Memory B cell (primary cell): ENCODE measurements at places on chromosomes 3 and 15.

GRCh38 chr3:52354676-52355075, 38.6 kb downstream of the DNAH1 start:
- no peaks in the 10 kb centered on the region for H3K27me3 ChIP-seq
- no peak overlapping the region for H3K27ac ChIP-seq
- no peaks in the 10 kb centered on the region for H3K4me1 ChIP-seq
- no peak for DNase-seq
- peaks cover 12% of the 10 kb centered on the region for H3K36me3 ChIP-seq
- no peak overlapping the region for H3K4me3 ChIP-seq

- H3K27me3 ChIP-seq = peaks cover 3% of the 10 kb centered on the region
- DNase-seq = no peak
- no peak overlapping the region for H3K4me3 ChIP-seq
- H3K4me1 ChIP-seq = no peaks in the 10 kb centered on the region
- no peak overlapping the region for H3K27ac ChIP-seq
- H3K36me3 ChIP-seq = no peaks in the 10 kb centered on the region
Observed at GRCh38 chr3:159884661-159885402, 103.8 kb upstream of the IL12A start.

DNA sequence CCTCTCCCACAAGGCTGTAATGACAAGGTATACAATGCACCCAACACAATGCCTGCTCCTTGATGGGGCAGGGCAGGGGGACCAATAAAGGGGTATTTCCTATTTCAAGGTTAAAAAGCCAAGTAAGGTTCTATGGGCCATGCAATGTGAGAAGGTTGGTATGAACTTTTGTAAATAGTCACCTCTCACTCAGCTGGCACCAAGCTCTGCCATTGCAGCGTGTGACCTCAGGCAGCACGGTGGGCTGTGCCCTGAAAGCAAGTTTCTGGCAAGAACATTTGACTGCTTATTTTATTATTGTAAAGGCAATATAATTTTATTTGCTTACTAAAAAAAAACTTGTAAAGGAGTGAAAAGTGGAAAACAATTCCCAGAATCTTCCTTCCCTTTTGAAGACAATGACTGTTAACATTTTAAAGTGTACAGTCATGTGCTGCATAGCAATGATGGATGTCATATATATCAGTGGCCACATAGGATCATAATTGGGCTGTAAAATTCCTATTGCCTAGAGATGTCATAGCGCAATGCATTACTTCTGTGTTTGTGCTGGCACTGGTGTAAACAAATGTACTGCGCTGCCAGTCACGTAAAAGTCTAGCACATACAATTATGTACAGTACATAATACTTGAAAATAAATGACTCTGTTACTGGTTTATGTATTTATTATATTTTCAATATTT, 167.3 kb upstream of the RORA start:
- no peak overlapping the region for H3K27ac ChIP-seq
- H3K4me1 ChIP-seq = peaks cover 2% of the 10 kb centered on the region
- no peak for DNase-seq

- no peaks in the 10 kb centered on the region for H3K27me3 ChIP-seq
- H3K36me3 ChIP-seq = peaks cover 2% of the 10 kb centered on the region
- peaks cover 34% of the 10 kb centered on the region for H3K4me1 ChIP-seq
- DNase-seq = no peak
- H3K4me3 ChIP-seq = peak overlapping the region; percentile 84
- H3K27ac ChIP-seq = peak overlapping the region; percentile 91
Observed at GRCh38 chr3:104526901-104527401, 839.8 kb upstream of the ALCAM start.

DNA sequence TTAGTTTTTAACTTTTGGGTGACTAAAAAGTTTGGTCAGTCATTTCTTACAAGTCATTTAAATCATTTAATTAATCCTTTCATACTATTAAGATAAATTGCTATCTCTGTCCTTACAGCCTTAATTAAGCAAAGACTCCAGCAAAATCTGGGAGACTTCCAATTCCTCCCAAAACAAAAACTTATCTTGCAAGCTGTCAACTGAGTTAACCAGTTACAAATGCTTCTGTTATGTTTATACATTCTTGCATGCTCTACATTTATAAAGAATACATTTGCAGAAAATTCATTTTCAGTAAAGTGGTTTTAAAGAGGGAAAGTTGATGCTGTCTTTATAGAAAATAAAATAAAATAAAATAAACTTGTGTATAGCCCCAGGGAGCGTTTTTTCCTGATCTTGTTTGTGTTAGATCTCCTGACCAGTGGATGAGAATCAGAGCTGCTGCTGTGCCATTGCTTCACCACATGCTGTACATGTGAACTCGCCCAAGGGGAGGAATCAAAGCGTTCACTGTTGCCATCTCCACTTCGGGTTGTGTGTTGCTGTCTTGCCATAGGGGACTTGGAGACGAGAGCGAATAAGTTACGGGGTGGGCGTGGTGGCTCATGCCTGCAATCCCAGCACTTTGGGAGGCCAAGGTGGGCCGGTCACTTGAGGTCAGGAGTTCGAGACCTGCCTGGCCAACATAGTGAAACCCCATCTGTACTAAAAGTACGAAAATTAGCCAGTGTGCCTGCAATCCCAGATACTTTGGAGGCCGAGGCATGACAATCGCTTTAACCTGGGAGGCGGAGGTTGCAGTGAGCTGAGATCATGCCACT, 5.5 kb downstream of the CCR4 start:
- H3K4me3 ChIP-seq = no peak overlapping the region
- peaks cover 3% of the 10 kb centered on the region for H3K27me3 ChIP-seq
- H3K4me1 ChIP-seq = peaks cover 5% of the 10 kb centered on the region
- DNase-seq = no peak
- H3K36me3 ChIP-seq = no peaks in the 10 kb centered on the region

- no peak for DNase-seq
- peaks cover 2% of the 10 kb centered on the region for H3K36me3 ChIP-seq
- no peaks in the 10 kb centered on the region for H3K4me1 ChIP-seq
- no peak overlapping the region for H3K27ac ChIP-seq
Observed at GRCh38 chr3:153767601-153768560, 353.3 kb upstream of the ARHGEF26 start.

DNA sequence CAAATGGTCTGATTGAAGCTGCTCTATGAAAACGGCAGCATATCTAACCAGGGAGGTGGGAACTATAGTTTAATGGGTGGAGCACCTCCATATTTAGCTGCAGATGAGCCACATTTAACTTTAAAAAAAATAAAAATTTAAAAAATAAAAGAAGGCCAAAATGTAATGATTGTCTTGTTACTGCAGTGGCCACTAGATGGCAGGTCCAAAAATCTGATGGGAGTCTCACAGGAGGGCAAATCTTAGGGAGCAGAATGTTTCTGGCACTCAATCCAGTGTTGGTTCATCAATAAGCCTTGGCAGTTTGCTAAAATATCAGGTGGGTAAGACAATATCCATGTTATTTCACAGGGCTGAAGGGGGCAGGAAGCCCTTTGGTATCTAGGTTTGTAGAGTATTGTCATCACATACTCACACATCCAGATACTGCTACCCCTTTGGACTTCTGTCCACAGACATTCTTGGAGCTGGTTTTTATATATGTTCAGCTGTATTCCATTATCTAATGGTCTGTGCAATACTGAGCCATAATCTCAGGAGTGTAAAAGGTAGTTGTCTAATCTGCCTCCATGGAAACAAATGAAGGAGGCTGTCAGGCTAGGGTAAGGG, 233.3 kb downstream of the TIGIT start:
- no peak overlapping the region for H3K27ac ChIP-seq
- H3K4me3 ChIP-seq = no peak overlapping the region

DNA sequence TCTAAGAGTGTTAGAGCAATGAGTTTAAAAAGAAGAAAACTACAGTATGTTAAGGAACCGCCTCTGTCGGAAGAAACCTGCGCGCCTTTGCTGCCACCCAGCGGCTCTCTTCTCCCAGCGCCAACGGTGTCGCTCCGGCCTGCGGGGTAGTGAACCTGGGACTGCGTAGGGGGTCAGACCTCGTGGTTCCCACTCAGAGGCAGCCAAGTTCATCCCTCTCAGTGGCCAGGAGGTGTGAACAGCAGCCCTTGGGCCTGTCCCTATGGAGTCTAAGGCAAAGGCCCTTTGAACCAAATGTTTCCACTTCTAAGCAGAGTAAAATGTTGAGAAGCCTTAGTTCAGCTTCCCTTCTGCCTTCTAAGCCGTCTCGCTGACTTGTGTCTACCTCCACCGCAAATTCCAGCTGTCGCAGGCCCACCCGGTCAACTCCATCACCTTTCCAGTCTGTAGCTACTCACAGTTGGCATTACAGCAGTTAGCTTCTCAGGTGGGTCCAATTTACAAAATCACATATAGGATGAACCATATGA, 980 bp upstream of the RAB27A start:
- H3K4me1 ChIP-seq = peaks cover 11% of the 10 kb centered on the region
- DNase-seq = peak; percentile 82
- no peaks in the 10 kb centered on the region for H3K27me3 ChIP-seq

- H3K4me1 ChIP-seq = peaks cover 16% of the 10 kb centered on the region
- no peak overlapping the region for H3K4me3 ChIP-seq
- H3K36me3 ChIP-seq = no peaks in the 10 kb centered on the region
- DNase-seq = peak; percentile 67
- no peak overlapping the region for H3K27ac ChIP-seq
- H3K27me3 ChIP-seq = no peaks in the 10 kb centered on the region
Observed at GRCh38 chr15:63466378-63467192, 37.8 kb upstream of the USP3 start.

DNA sequence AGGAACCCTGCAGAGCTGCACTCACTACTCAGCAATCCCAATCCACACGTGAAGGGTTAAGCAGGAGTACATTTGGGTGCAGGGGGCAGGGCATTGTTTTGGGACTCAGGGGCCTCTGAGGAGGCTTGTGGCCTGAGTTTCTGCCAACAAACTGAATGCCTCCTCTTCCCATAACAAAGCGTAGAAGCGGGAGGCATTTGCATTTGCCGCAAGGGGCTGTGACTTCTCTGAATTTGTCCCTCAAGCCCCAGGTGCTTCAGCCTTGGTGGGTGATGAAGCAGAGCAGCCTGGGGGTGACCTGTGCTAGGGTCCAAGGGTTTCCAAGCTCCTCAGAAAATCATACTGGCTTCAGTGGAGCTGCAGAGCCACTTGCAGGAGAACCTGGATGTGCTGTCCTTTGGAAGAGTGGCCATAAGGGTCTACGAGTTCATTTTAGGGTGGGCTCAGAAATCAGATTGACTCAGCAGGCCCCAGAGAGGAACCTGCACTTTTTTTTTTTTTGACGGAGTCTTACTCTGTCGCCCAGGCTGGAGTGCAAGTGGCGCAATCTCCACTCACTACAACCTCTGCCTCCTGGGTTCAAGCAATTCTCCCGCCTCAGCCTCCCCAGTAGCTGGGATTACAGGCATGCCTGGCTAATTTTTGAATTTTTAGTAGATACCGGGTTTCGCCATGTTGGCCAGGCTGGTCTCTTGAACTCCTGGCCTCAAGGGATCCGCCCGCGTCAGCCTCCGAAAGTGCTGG, 1.4 kb upstream of the RPSA start:
- H3K4me3 ChIP-seq = no peak overlapping the region
- H3K36me3 ChIP-seq = peaks cover 18% of the 10 kb centered on the region
- no peak for DNase-seq
- H3K27ac ChIP-seq = no peak overlapping the region

GRCh38 chr15:101019366-101019896, 100.3 kb downstream of the LRRK1 start:
- no peaks in the 10 kb centered on the region for H3K4me1 ChIP-seq
- no peak overlapping the region for H3K4me3 ChIP-seq
- H3K27ac ChIP-seq = no peak overlapping the region
- peaks cover 9% of the 10 kb centered on the region for H3K36me3 ChIP-seq
- DNase-seq = no peak

- no peaks in the 10 kb centered on the region for H3K27me3 ChIP-seq
- H3K36me3 ChIP-seq = peaks cover 5% of the 10 kb centered on the region
- H3K4me3 ChIP-seq = no peak overlapping the region
- DNase-seq = no peak
- H3K4me1 ChIP-seq = peaks cover 39% of the 10 kb centered on the region
Observed at GRCh38 chr15:72492733-72493132, 18.6 kb downstream of the ARIH1 start.
